ENCODE measurements at places on chromosomes 3 and 15. TPM values are rescaled to one million over a fixed set of nuclear protein-coding genes. Genes with fewer than 3 reads are reported as not detected.

- DNase-seq, result no peak
These were observed 4.6 kb downstream of the DPP8 start for GRCh38 chr15:65512807-65513416.

GRCh38 chr3:177251755-177252154 lies 54.5 kb upstream of the TBL1XR1 start:
- DNase-seq, result no peak

Gene PRSS50
- total RNA-seq, result not detected

- peak; percentile 97 for DNase-seq
These were observed at the start of gene TFRC for GRCh38 chr3:196081834-196082618. TSS of gene TFRC (minus strand) at chr3:196082090. CDS start at chr3:196077099, 4,991 bp downstream.

- DNase-seq, result no peak
These were observed 16.2 kb downstream of the PLA1A start for GRCh38 chr3:119613872-119614271.

GRCh38 chr15:47618241-47618640 lies 99.1 kb upstream of the SEMA6D start:
- DNase-seq, result no peak

GRCh38 chr3:86991482-86991815 lies 500 bp upstream of the VGLL3 start:
- no peak for DNase-seq

GRCh38 chr3:156716105-156716862 lies 41.9 kb downstream of the TIPARP start:
- no peak for DNase-seq

DNA sequence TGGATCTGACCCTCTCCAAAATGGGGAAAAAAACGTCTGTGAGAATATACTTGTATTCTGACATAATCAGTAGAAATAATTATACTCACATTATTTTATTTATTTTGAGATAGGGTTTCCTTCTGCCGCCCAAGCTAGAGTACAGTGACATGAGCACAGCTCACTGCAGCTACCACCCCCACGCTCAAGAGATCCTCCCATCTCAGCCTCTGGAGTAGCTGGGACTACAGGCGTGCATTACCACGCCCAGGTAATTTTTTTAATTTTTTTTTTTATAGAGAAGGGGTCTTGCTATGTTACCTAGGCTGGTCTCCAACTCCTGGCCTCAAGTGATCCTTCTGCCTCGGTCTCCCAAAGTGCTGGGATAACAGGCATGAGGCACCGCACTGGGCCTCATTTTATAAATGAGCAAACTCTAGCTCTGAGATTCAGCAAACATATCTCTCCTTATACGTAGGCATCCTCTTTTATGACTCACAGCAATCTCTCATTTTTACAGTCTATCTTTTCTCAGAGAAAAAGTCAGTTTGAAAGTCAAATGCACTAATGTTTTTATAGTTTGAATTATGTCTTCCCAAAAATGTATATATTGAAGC lies 989 bp upstream of the VGLL3 start:
- DNase-seq, result no peak

Gene SH3BP5
- total RNA-seq, result 2.6 TPM

DNA sequence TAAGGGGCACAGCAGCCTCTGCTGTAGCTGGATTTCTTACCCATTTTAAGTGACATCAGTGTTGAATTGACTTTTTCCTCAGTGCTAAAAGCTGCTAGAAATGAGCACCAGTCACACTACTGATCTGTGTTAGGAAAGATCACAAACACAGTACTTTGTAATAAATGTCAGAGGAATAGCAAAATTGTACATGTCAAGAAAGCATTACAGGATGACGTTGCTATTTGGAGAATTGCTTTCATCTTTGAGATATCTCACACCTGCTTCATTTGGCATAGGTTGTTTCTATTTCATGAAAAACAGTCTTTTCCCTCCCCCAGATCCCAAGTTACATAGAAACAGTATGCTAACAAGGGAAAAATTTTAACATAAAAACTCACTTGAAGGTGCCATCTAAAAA lies 77.8 kb downstream of the SLC25A26 start:
- DNase-seq, result no peak

Gene ATP2C1
- 60.8 TPM for total RNA-seq

Gene LSMEM2
- not detected for total RNA-seq

DNA sequence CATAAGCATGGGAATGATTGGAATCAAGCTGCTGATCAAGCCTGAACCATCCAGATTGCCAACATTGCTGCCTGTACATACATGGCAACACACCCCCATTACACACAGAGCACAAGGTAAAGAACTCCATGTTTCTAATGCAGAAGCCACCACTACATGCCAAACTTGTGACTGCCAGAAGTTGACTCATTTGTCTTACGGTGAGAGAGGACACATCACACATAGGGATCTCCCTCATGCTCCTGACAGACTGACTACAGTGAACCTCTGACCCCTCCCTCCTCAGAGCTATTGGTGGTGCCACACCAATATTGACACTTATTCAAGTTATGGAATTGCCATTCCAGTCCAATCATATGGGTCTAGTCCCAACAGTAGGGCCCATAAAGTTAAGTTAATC lies 42.3 kb downstream of the EFHB start:
- DNase-seq, result no peak

Gene FOXP1
- 199 TPM for total RNA-seq

Gene USF3
- 14.0 TPM for total RNA-seq

GRCh38 chr3:8555113-8555661 lies 53.6 kb downstream of the LMCD1 start:
- DNase-seq, result no peak

GRCh38 chr3:100875239-100875638 lies 118.0 kb downstream of the ABI3BP start:
- DNase-seq, result no peak

Gene ALDH1A3
- total RNA-seq, result not detected

DNA sequence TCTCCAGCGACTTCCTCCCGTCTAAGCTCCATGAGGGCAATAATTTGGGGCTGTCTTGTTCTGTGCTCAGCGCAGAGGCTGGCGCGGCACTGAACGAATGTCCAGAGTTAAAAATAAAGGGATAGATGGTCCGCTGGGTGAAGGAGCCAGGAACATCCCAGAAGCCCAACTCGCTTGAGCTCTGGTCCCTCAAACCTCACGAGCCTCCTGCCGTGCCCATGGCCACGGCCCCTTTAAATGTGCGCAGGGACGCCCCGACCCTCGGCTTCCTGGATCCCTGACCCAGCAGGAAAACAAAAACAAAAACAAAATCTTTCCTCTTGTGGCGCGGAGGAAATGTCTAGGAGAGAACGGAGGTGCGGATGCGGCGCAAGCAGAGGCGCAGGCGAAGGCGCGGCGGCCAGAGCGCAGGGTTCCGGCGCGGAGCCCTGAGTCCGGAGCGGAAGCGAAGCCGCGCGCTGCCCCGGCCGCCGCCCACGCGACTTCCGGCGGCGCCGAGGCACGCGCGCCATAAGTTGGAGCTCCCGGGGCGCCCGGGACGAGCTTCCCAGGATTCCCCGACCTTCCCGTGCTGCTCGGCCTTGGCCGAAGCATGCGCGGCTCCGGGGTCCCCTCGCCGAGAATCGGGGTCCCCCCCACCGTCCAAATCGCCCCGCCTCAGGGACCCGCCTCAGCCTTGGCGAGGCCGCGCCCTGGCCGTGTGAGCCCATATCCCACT lies 52.9 kb upstream of the WNT7A start:
- DNase-seq, result no peak

DNA sequence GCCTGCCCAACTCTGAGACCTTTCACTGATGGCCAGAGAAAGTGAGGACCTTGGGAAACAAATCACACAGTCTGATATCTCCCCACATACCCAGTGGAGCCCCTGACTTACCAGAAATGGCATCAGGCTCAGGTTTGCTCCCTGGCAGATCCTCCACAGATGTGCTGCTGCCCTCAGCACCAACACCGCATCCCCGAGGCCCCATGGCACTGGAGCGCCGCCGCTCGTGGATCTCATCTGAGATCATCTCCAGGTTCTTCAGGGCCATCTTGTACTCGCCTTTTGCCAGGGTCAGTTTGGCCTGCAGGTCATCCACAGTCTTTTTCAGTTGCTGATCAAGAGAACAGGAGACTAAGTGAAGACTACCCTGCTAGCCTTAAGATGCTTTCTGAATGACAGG lies 52.7 kb downstream of the CAPN7 start:
- DNase-seq, result no peak

DNA sequence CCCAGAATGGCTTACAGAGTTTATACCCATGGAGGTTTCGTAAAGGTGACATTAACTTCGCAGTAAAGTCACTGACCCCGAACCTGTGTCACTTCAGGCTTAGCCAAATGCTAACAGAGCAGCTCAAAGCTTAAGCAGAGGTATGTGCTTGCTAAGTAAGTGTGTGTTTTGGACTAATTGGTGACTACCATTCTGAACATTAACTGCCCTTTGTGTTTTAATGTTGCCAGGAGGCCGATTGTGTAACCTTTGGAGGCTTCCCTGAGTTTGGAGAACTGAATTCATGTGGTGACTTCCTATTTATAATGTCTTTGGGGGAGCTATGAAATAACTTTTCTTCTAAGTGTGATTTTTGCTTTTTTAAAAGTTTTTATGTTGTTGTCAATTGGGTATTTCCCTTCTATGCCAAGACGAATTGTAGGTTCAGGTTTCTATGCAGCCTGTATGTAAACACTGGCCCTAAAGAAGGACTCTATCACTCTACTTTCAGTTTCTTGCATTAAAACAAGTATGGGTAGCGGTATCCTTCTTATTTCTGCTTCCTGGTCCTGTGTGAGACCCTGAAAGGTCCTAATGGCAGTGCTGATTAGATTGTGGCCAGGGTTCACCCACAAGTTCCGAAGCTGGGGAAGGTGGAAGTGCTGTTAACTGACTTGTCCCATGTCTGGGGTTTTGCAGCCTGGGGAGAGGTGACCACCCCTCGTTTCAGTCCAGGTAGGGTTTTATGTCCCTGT lies 86.3 kb downstream of the IGF1R start:
- no peak for DNase-seq

Gene ACAP2
- total RNA-seq, result 46.3 TPM

Gene CLDN18
- not detected for total RNA-seq

- no peak for DNase-seq
These were observed 141.4 kb downstream of the TBL1XR1 start for GRCh38 chr3:177055605-177056571.

DNA sequence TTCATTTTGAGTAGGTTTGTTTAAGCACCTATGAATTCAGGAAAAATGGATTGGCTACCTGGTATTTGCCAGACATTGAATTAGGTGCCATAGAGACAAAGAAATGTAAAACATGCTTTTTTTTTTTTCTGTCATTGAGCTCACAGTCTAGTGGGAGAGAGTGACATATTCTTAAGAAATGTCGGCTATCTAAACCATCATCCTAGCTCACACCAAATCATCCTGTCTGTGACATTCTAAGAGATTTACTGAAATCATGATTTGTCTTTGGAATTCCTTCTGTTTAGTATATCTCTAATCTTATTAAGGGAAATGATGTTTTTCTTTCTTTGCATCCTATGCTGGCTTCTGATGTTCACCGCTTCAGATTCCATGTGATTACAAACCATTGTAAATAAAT lies 59.5 kb upstream of the STXBP5L start:
- no peak for DNase-seq

- DNase-seq, result no peak
These were observed 7.9 kb downstream of the RTF1 start for GRCh38 chr15:41424809-41425208.

Gene ELL3
- total RNA-seq, result 4.5 TPM

- DNase-seq, result peak; percentile 18
These were observed 13.5 kb upstream of the TIPIN start for GRCh38 chr15:66369773-66370651.

- no peak for DNase-seq
These were observed 51.0 kb upstream of the IL12A start for GRCh38 chr3:159937561-159938166.

DNA sequence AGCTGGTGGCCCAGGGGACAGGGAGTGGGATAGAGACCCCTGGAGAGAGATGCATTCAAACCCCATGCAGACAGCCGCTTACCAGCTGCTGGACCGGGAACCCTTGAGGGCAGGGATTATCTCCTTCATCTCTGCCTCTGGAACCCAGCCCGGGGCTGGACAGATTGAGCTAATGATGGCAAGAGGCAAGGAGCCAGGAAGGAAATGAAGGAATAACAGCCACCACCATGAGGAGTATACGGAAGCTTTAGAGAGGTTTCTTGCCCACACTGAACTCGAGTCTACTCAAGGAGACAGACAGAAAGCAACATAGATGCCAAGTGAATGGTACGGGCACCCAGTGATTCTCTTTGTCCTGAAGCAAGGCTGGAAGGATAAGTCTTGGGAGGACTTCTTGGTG lies 23.2 kb downstream of the HAPLN3 start:
- no peak for DNase-seq

- DNase-seq, result no peak
These were observed 589 bp upstream of the GPR27 start for GRCh38 chr3:71752831-71753700.

DNA sequence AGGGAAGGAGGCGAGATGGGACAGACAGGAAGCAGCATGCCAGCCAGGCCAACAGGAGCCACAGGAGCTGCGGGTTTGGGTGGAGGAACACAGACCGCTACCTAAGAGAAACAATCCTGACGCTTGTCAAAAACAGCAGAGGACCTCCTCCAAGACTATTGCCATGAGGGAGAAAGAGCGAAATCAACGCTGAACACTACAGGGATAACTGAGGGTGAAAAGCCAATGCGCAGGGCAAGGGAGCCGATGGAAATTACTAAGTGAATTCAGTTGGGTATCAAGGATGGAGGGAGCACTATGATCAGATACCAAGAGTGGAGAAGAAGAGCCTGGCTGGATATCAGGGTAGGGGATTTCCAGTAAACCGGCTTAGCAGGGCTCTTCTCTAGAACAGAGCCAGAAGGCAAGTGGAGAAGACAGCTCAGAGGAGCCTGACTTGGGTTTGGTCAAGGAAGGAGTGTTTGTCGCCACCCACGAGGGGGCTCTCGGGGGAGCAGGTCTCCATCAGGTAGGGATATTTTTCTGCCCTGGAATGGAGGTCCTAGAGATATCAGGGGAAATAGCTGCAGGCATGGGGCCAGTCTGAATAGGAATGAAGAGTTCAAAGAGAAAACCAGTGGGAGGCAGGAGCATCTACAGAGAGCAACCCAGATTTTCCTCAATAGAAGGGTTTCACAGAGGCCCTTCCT lies 48.4 kb downstream of the SLC41A3 start:
- DNase-seq, result no peak

Gene PLA2G4D
- total RNA-seq, result not detected

DNA sequence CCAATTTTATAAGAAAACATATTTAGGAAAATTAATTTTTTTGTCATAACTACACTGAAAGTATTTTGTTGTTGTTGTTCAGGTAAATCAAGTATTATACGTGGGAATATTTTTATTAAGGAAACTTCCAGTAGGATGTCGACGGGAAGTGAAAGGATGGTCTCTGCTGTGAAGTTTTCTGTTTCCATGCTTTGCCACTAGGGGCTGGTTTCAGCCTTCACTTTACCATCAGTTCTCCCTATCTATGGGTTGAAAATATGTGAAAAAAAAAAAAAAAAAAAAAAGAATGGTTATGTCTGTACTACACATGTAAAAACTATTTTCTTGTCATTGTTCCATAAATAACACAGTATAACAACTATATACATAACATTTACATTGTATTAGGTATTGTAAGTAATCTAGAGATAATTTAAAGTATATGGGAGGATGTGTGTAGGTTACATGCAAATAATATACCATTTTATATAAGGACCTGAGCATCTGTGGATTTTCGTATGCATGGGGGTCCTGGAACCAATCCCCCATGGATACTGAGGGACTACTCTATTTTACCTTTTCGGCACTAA lies 136.7 kb downstream of the SMAD6 start:
- no peak for DNase-seq

All from activated naive CD4-positive, alpha-beta T cell treated with anti-CD3 and anti-CD28 coated beads, Interleukin-2, amount 50 U/mL, for 72 hours (primary cell).